Testis (tissue), 5 donors: ENCODE measurements at places on chromosomes 3 and 15. TPM values are rescaled to one million over a fixed set of nuclear protein-coding genes. Genes with fewer than 3 reads are reported as not detected.

DNA sequence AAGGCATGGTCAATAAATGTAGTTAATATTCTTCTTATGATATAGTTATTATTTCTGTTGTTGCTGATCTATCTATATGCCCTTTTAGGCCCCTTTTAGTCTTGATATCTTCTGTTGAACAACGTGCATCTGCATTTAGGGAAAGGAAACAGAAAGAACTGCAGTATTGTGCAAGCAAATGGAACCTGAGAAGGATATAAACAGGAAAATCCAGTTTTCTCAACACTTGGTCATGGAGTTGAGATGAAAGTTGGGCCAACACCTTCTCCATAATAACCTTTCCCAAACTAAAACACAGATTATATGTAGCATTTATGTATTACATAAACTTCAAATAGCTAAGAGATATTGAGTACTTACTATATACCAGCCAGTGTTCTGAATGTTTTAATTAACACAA, 179.7 kb downstream of the ADAMTS9 start:
- H3K36me3 ChIP-seq, result no peaks in the 10 kb centered on the region
- no peak for DNase-seq
- no peak overlapping the region for H3K4me3 ChIP-seq

DNA sequence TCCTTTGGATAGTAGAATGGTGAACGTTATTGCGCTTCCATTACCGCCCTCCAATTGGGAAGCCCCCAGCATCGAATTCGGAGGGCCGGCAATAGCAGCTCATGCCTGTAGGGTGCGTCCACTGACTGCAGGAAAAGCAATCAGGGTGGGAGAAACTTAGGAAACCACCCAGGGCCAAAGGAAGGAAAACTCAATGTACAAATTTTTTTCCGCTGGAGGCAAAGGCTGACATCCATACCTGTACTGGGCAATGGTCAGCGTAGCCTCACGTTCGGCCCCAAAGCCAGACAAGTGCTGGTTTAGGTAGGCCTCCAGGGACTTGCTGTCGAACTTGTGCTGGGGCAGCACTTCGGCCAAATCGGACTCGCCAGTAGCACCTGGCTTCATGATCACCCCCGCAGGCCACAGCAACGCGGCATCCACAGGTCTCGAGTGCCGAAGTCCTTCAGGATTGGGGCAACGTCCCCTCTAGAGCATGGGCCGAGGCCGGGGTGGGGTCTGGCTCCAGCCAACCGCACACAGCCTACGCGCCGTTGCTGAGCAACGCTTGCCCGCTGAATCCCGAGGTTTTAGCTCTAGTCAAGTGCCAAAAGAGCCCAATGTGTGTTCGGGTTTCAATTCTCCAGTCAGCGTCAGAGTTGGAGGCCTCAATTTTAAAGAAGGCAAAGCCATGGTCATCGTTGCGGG, at the start of gene ACAD11:
Gene ACAD11, minus strand, starts transcription at position 445 of the 687 bp plus-strand sequence. Its CDS starts 58 bp downstream, at position 387.
- DNase-seq, result peak; percentile 85
- no peaks in the 10 kb centered on the region for H3K36me3 ChIP-seq
- peak within 1 kb of the TSS; percentile 89 for H3K27ac ChIP-seq
- no peaks in the 10 kb centered on the region for H3K27me3 ChIP-seq

- no peaks in the 10 kb centered on the region for H3K4me1 ChIP-seq
- H3K4me3 ChIP-seq, result no peak overlapping the region
These were observed 17.8 kb downstream of the CEP19 start for GRCh38 chr3:196694202-196694638.

GRCh38 chr3:88180398-88180999, 30.7 kb downstream of the C3orf38 start:
- H3K27me3 ChIP-seq, result no peaks in the 10 kb centered on the region
- no peaks in the 10 kb centered on the region for H3K36me3 ChIP-seq
- DNase-seq, result peak; percentile 37
- H3K4me3 ChIP-seq, result no peak overlapping the region

GRCh38 chr3:170200987-170201386, 19.5 kb upstream of the PHC3 start:
- no peaks in the 10 kb centered on the region for H3K27me3 ChIP-seq
- no peak for DNase-seq
- no peaks in the 10 kb centered on the region for H3K36me3 ChIP-seq
- H3K4me3 ChIP-seq, result no peak overlapping the region

DNA sequence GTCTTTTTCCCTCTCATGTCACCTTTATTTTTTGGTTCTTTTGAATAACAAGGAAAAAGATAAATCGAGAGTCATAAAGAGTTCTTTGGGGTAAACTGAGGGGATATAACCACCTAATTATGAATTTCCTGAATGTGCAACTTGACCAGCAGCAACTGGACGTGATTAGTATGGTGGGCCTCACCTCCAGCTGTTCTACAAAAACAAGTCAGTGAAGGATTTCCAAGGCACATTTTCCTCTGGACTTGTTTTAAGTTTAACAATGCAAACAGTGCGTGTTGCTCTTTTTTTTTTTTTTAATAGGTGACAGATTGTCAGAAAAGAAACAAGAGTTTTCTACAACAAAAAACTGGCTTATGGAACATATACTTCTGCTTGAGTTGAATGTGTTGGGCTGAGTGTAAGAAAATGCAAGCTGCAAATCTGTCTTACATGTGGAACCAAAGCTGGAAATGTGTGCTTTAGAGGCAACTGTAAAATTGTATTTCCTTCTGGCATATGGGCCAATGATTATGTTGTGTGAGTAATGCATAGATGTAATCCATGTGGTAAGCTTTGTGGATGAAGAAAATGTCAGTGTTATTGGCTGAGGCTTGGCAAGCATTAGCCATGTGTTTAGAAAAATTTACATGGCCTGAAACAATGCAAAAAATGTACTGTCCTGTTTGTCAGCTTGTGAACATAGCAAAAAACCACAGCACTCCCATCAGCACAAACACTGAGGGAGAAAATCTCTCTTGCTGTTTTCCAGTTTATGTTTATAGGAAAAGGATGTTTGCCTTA, 44.5 kb upstream of the FNDC3B start:
- no peak overlapping the region for H3K27ac ChIP-seq
- H3K4me3 ChIP-seq, result no peak overlapping the region
- no peak for DNase-seq
- no peaks in the 10 kb centered on the region for H3K36me3 ChIP-seq
- H3K4me1 ChIP-seq, result no peaks in the 10 kb centered on the region

DNA sequence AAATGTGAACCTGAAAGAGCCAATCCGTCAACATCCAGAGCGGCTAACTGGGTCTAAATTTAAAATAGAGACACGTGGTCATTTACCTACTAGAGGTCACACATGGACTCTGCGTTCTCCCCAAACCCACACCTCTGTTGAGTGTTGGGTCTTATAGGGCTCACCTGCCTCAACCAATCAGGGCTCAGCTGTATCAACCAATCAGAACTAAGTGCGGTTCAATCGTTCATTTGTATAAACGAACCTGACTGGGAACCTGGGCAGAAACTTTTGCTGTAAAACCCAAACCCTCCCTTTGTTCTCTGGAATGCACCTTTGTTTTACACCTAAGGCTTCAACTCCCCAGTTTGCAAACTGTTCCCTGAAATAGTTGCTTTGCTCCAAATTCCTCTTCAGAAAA, 8.9 kb downstream of the DNAAF4 start:
- H3K4me3 ChIP-seq, result peak overlapping the region; percentile 71
- H3K36me3 ChIP-seq, result no peaks in the 10 kb centered on the region
- no peaks in the 10 kb centered on the region for H3K4me1 ChIP-seq

GRCh38 chr3:195123281-195123691, 147.7 kb downstream of the XXYLT1 start:
- H3K4me3 ChIP-seq, result no peak overlapping the region
- H3K27ac ChIP-seq, result no peak overlapping the region
- no peak for DNase-seq
- H3K36me3 ChIP-seq, result no peaks in the 10 kb centered on the region

Gene CELSR3
- total RNA-seq, result 17.5 TPM

DNA sequence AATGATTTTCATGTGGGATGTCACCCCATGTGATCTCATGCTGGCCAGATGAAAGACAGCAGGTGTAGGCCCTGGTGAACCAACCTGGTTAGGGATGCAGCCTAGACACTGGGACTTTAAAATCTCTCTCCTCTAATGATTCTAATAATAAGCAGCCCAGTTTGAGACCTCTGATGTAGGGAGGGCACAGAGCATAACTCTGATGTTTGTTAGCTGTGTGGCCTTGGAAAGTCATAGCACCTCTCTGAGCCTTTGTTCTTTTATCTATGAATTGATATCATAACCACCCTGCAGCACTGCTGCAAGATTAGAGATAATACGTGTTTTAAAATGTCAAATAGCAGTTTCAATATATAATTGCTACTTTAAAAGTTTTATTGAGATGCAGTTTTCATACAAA, 106.0 kb downstream of the RPL22L1 start:
- no peaks in the 10 kb centered on the region for H3K36me3 ChIP-seq
- no peak overlapping the region for H3K27ac ChIP-seq

- H3K4me3 ChIP-seq, result no peak overlapping the region
- H3K4me1 ChIP-seq, result no peaks in the 10 kb centered on the region
- DNase-seq, result no peak
- no peaks in the 10 kb centered on the region for H3K36me3 ChIP-seq
- H3K27ac ChIP-seq, result no peak overlapping the region
These were observed 36.2 kb upstream of the CLRN1 start for GRCh38 chr3:151008699-151009098.

- no peak overlapping the region for H3K4me3 ChIP-seq
- no peak overlapping the region for H3K27ac ChIP-seq
- no peaks in the 10 kb centered on the region for H3K36me3 ChIP-seq
These were observed 279.7 kb downstream of the PYDC2 start for GRCh38 chr3:191740712-191741111.

DNA sequence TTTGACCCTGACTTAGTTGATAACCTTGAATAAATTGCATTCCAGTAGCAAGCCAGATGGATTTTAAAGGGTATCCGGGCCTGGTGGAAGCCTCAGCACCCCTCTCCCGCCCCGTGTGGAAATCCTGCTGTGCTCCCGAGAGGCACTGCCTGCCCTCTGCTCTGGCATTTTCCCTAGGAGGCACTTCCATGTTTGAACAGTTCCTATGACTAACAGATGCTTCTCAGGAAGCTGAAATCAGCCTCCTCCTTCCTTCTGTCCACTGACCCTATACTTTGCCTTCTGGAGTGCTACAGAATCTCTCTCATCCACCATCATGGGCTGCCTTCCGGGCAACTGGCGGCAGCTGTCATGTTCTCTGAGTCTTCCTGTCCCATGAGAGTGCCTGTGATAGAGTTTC, 90.8 kb downstream of the GABRG3 start:
- no peak overlapping the region for H3K27ac ChIP-seq
- no peak overlapping the region for H3K4me3 ChIP-seq
- H3K27me3 ChIP-seq, result no peaks in the 10 kb centered on the region
- DNase-seq, result no peak
- no peaks in the 10 kb centered on the region for H3K36me3 ChIP-seq
- no peaks in the 10 kb centered on the region for H3K4me1 ChIP-seq

GRCh38 chr3:38139191-38139590, 730 bp downstream of the MYD88 start:
- H3K36me3 ChIP-seq, result no peaks in the 10 kb centered on the region
- peak overlapping the region; percentile 73 for H3K27ac ChIP-seq
- H3K4me1 ChIP-seq, result peaks cover 24% of the 10 kb centered on the region
- no peaks in the 10 kb centered on the region for H3K27me3 ChIP-seq
- peak overlapping the region; percentile 63 for H3K4me3 ChIP-seq

Gene PLIN1
- 9.1 TPM for total RNA-seq

Gene XCR1
- total RNA-seq, result 0.16 TPM

GRCh38 chr15:89356634-89357298, 22.1 kb upstream of the POLG start:
- H3K27ac ChIP-seq, result no peak overlapping the region
- no peak overlapping the region for H3K4me3 ChIP-seq
- H3K4me1 ChIP-seq, result peaks cover 6% of the 10 kb centered on the region
- H3K36me3 ChIP-seq, result no peaks in the 10 kb centered on the region
- no peaks in the 10 kb centered on the region for H3K27me3 ChIP-seq

DNA sequence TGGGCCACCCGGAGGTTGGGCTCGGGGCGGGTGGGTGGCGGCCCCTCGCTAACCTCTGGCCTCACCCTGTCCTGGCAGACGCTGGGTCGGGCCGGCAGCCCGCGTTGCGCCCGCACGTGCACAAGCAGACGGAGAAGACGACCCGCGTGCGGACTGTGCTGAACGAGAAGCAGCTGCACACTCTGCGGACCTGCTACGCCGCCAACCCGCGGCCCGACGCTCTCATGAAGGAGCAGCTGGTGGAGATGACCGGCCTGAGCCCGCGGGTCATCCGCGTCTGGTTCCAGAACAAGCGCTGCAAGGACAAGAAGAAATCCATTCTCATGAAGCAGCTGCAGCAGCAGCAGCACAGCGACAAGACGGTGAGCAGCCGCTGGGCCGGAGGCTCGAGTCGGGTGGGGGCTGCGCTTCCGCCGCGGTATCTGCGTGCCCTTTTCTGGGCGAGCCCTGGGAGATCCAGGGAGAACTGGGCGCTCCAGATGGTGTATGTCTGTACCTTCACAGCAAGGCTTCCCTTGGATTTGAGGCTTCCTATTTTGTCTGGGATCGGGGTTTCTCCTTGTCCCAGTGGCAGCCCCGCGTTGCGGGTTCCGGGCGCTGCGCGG, 3.7 kb downstream of the ISL2 start:
- H3K4me3 ChIP-seq, result no peak overlapping the region
- DNase-seq, result no peak
- H3K27me3 ChIP-seq, result no peaks in the 10 kb centered on the region
- peaks cover 16% of the 10 kb centered on the region for H3K4me1 ChIP-seq
- no peaks in the 10 kb centered on the region for H3K36me3 ChIP-seq

GRCh38 chr15:48638963-48639362, 6.5 kb downstream of the FBN1 start:
- no peak overlapping the region for H3K27ac ChIP-seq
- H3K4me1 ChIP-seq, result peaks cover 5% of the 10 kb centered on the region
- H3K36me3 ChIP-seq, result no peaks in the 10 kb centered on the region
- DNase-seq, result no peak

Gene NSMCE3
- total RNA-seq, result 18.9 TPM

GRCh38 chr15:84734794-84735479, 13.5 kb upstream of the ZNF592 start:
- H3K36me3 ChIP-seq, result no peaks in the 10 kb centered on the region
- no peaks in the 10 kb centered on the region for H3K27me3 ChIP-seq
- no peak overlapping the region for H3K27ac ChIP-seq
- peak; percentile 36 for DNase-seq
- no peak overlapping the region for H3K4me3 ChIP-seq

GRCh38 chr3:160379628-160380214, 19.3 kb downstream of the IFT80 start:
- H3K36me3 ChIP-seq, result no peaks in the 10 kb centered on the region
- no peaks in the 10 kb centered on the region for H3K27me3 ChIP-seq
- no peak overlapping the region for H3K4me3 ChIP-seq
- H3K27ac ChIP-seq, result no peak overlapping the region
- DNase-seq, result no peak

- no peak for DNase-seq
These were observed 92.3 kb upstream of the ADAMTS17 start for GRCh38 chr15:100434038-100434437.
